NCI-H2081 treated with DMSO at 0.1 percent for 48 hours (cell line): ENCODE measurements at places on chromosomes 1 and 21.

DNA sequence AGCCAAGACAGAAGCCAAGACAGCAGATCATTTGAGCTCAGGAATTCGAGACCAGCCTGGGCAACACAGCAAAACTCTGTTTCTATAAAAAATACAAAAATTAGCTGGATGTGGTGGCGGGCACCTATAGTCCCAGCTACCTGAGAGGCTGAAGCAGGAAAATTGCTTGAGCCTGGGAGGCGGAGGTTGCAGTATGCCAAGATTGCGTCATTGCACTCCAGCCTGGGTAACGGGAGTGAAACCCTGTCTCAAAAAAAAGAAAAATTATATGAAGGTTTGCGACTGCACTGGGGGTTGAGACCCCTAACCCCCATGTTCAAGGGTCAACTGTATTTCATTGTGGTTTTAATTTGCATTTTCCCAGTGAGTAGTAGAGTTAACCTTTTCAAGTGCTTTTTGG, 16.3 kb downstream of the RNF11 start:
- no peak for DNase-seq

GRCh38 chr1:221756830-221757551, 15.1 kb upstream of the DUSP10 start:
- no peak for DNase-seq

GRCh38 chr1:15966081-15966955, 9.6 kb downstream of the ZBTB17 start:
- DNase-seq, result no peak

DNA sequence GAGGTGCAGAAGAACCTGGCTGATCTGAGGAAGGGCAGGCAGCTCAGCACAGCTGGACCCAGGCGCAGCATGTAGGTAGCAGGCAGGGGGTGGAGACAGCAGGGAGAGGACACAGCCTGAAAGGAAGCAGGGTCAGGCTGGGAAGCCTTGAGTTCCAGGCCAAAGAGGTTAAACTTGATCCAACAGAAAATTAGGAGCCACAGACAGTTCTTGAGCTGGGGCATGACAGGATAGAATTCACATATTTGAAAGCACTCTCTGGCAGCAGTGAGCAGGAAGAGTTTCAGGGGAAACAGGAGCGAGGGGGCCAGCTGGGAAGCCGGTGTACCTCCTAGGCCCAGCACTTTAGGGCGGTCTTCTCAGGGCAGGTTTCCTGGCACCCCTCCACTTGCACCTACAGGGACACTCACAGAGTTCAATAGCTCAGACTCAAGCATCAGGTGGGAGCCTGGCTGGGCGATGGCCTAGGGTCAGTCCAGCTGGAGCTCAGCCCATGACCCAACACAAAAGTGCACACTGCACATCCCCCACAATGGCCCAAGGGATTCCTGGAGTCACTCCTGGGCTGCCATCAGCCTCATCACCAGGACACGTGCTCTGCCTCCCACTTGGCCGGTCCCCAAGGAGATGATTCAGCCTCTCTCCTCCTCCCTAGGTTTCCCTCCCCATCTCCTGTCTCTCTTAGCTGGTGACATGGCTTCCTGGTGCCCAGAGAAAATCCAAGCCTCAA, 22.7 kb downstream of the MATN1 start:
- no peak for DNase-seq

DNA sequence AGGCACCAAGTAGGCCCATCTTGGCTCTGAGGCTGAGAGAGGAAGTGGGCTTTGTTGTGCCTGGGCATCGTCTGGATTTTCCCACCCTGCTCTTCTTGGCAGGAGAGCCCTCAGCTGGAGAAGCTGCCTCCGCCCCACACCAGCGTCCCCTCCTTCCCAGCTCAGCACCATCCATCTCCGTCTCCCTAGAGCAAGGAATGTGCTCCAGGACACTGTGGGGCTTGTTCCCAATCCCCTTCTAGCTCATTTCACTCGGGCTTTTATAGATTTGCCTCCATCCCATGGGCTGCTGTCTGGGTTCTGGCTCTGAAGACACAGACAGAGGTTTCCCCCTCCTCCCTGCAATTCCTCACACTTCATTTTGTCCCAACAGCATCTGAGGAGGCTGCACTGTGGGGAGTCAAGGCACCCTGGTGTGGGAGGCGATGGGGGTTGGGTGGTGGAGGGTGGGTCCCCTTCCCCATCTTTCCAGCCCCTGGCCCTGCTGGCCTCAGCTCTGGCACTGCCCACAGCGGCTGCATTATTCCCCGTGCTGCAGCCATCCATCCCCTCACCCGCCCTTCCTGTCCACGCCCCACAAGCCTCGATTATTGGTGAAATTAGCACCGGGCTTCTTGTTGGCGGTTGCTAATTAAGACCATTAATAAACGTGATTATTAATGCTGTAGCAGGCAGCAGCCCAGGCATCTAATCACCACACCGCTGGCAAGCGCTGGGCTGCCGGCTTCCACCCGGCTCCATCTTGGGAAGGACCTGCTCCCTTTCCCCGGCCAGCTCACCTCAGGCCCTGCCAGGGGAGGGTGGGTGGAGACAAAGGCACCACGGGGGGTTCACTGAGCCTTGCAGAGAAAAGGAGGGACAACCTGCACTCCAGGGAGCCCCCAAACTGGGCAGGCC, 21.7 kb downstream of the RHBG start:
- no peak for DNase-seq

GRCh38 chr1:116390195-116390594, 17.2 kb downstream of the ATP1A1 start:
- no peak for DNase-seq

DNA sequence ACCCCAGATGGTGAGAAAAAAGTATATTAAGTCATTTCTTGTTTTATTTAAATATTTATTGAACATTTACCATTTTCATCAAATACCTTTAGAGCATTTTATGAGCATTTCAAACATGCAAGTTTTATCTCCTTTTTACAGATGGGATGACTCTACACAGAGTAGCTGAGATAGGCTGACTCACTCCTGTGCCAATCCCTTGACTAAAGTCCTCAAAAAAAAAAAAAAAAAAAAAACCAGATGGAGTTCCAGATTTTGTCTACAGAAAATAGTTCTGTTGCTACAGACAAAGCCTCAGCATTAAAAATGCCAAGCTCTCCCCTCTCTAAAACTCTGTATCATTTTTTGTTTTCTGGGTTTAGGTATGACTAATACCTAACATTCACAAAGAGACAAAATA, 303.0 kb upstream of the PLD5 start:
- no peak for DNase-seq

- DNase-seq, result peak; percentile 73
Observed at GRCh38 chr1:195745189-195746010, 862.8 kb downstream of the KCNT2 start.

DNA sequence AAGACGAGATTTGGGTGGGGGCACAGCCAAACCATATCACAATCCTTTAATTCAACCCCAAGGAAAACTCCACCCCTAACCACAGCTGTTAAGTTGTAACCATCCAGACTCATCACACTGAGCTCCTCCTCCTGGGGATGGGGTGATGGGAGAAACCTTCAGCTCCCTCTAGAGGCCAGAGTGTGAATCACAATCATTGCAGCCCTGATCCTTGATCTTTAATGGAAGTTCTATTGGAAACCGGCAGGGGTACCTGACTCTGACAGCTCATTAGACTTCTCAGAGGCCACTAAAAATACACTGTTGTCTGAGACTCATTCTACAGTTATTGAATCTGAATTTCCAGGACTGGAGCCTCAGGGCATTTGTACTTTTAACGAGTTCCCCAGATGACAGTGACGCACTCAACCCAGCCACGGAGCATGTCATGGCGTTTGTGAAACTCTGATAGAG, 127.2 kb downstream of the IGSF21 start:
- no peak for DNase-seq
